ENCODE measurements at places on chromosomes 16 and 17.

GRCh38 chr16:58086381-58087208 is 42.6 kb downstream of the CFAP20 start:
- no peak for DNase-seq

DNA sequence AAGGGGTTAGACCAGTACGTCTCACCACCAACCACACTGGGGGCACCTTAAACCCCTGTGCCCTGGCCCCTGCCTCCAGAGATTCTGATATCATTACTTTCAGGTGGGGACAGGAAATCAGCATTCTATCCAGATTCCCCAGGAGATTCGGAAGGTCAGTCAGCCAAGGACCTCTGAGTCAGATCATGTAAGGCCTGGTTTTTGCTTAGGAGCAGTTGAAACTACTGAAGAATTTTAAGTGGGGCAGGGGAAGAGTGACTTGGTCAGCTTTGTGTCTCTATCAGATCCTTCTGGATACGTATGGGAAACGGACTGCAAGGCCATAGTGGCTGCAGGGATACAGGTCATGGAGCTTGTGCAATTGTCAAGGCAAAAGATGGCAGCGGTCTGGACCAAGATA is 9.0 kb downstream of the EMP2 start:
- no peak for DNase-seq

DNA sequence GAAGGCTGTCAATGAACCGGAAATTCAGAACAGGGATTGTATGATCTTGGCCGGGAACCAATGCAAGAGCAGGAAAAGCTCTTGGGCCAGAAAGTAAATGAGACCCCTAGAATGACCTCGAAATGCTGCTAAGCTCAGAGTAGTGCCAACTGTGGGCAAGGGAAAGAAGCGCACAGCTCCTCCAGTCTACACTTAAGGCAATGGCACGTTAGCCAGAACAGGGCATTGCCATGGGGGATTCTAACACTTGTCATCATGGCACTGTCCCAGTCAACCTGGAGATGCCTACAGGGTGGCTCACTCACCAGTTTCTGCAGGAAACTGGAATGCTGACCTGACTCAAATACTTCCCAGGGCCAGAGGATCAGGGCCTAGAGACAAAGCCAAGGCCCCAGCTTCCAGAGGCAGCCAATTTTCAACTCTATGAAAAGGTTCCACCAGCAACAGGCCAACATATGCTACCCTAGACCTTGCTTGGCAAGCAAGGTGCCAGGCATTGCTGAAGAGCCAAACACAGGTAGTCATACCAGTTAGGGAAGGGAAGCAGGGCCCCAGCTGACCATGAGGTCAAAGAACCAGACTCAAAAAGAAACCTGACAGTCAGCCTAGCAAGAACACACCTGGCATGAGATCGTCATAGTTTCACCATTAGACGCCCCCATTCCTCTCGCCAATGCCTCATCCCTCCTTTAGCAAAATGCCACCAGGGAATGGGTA is 34.9 kb downstream of the ARHGAP17 start:
- DNase-seq, result no peak

GRCh38 chr17:6305613-6306360 is 129.1 kb downstream of the AIPL1 start:
- DNase-seq, result no peak

DNA sequence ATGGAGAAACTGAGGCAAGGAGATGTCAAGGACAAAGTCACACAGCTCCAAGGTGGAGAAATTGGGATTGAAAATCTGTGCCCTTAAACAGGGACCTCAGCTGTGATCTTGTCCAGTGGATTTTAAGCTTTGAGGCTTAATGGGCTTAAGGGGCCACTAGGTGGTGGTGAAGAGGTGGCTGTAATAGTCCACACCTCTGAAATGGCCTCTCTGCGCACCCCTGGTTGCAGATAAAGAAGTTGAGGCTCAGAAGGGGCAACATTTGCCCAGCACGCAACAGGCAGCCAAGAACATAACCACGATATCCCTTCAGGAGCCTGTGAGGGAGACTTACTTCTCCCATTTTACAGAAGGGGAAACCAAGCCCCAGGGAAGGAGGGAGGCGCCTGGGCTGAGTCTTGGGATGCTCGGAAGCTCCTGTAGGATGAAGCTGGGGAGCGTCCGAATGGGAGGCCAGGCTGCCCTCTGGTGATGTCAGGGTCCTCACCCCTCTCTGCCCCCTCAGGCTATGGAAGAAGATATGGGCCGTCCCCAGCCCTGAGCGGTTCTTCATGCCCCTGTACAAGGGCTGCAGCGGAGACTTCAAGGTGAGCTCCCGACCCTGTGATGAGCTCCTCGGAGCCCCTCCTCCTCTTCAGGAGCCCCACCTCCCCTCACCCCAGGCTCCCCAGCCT is 43.7 kb downstream of the IL21R start:
- peak; percentile 21 for DNase-seq

All from dorsolateral prefrontal cortex (tissue), 122 donors.